Right ventricle myocardium inferior (tissue), 1 donor: ENCODE measurements at places on chromosomes 7 and 10. TPM values are rescaled to one million over a fixed set of nuclear protein-coding genes. Genes with fewer than 3 reads are reported as not detected.

The NAT16 gene
- not detected for total RNA-seq

The NEURL1 gene
- 0.05 TPM for total RNA-seq

The COL17A1 gene
- 0.43 TPM for total RNA-seq

The TMEM225B gene
- not detected for total RNA-seq

The LBX1 gene
- total RNA-seq = not detected

The C7orf33 gene
- not detected for total RNA-seq

The PON1 gene
- total RNA-seq = not detected

The GPC2 gene
- 0.32 TPM for total RNA-seq

The SH2B2 gene
- 1.2 TPM for total RNA-seq
